ENCODE measurements at places on chromosomes 4 and X.

DNA sequence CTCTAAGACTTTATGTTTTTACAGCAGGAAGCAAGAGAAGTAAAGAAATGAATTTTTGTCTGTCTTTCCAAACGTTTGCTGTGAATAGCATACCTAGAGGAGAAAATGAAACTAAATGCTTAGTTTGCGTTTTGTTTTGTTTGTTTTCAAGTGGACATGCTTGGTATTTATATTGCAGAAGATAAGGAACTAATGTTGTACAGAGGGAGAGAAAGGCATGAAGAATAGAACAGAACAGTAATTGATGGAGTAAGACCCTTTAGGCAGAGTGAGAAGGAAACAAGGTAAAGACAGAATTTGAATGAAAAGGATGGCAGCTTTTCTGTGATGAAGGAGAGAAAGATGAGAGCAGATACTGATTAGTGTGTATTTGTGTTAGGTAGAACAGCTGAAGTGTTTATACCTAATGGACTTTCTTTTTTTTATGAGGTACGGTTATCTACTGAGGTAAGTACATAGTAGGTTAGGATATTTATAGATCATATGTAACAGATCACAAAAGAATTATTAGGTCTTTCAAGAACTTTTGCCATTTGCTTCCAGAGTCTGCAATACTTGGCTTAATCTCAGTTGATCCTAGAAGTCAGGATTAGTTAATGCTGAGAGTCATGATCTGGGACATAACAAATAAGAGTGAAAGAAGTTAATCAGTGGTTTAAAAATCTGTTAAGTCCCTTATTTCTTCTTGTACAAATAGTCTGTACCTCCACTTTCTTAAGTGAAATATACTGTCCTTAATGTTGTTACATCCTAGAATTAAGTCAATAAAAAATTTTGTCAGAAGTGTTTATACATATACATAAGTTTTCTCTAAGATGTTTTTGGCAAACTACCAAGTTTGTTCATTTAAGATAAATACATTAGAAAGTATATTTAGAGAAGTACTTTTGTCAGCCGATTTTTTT is 36.8 kb downstream of the FABP2 start:
- no peak for DNase-seq

GRCh38 chrX:150032742-150033141 is 94.5 kb upstream of the EOLA2 start:
- DNase-seq: no peak

DNA sequence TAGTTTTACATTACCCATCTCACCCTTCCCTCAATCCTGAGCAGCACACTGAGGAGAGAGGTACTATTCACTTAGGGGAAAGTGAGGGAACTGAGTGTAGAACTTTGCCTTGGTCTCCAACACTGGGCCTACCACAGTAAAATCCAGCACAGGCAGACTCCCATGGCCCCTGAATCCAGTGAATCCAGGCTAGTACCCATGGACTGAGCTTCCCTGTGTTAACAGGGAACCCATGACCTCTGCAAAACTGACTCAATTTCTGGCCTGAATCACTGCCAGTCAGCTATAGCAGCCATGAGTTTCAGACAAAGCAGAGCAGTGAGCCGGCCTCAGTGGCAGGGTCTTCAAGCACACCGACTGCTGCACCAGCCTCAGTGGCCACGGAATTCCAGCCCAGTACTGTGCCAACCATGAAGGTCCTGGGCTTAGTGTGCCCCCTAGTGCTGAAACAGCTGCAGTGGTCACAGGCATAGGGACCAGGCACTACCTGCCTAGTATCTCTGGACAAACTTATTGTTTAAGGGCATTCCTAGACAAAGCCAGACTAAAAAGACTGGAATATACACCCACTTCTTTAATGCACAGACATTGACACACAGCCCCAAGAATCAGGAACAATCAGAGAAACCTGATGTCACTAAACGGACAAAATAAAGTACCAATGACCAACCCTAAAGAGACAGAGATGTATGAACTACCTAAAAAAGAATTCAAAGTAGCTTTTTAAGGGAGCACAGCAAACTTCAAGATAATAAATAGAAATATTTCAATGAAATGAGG is 127.4 kb upstream of the RPL34 start:
- DNase-seq: no peak

DNA sequence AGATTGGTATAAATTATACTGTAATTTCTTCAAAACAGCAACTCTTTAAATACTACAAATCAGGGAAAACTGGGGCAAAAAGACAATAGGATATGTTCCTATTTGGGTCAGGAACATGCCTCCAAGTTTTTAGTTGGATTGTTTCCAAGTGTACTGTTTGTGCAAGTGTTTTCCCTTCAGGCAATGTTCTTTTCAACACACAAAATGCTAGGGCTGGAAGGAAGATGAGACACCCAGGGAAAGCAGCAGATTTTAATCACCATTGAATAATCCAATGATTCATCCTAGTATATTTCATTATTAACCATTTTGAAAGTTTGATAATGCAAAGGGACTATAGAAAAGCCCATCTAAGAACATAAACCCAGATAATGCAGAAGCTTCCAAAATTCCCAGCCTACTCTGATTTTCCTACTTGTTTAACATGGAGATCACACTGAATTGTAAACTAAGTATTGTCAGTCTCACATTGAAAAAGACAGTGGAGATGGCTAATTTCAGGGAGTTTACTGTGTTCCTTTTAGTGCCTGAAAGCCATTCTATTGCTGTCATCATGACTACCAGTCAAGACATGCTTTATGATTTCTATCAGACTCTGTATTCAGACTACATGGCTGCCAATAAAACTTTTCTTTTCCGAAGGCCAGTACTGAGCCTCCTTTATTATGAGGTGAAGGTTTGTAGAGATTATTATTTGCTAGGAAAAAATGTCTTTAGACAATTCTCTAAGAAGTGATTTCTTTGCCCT is 38.6 kb downstream of the COL4A6 start:
- DNase-seq: no peak

- no peak for DNase-seq
Observed at GRCh38 chrX:108090491-108091263, 665 bp downstream of the PSMD10 start.

GRCh38 chr4:147546349-147546748 is 65.5 kb downstream of the EDNRA start:
- DNase-seq: no peak

DNA sequence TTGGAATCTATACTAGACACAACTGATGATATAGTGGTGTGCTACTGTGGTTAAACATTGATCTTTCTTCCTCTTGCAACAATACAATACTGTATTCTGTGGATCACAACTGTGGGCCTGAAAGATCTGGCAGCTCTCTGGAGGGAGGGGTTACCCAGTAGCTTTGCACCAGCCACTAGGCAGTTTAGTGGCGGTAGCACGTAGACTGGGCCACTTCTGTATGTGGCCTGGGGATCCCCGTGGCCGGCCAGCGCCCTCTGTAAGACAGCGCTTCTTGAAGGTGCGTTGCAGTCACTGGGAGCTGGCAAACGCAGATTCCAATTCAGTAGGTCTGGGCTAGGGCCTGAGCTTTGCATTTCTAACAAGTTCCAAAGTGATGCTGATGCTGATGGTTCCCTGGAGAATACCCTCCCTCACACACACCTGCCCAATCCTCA is 168.6 kb downstream of the MGST2 start:
- no peak for DNase-seq

- no peak for DNase-seq
Observed at GRCh38 chr4:76206222-76206942, 7.2 kb downstream of the SCARB2 start.

DNA sequence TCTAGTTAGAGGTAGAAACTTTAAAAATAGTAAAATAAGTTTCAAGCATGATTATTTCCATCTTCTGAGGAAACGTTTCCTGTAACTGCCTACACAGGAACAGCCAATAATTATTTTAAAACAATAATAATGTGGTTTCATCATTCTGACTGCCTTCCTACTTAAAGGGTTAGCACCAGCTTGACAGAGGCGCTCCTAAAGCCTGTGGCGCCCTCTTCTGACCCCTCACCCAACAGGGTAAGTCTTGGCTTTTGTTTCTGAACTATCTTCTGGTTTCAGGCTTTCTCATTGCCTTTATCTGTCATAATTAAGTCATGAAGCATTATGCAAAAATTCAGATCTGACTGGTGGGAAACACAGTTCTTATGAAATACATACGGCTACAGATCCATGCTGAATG is 96.7 kb downstream of the ITM2A start:
- peak; percentile 29 for DNase-seq

DNA sequence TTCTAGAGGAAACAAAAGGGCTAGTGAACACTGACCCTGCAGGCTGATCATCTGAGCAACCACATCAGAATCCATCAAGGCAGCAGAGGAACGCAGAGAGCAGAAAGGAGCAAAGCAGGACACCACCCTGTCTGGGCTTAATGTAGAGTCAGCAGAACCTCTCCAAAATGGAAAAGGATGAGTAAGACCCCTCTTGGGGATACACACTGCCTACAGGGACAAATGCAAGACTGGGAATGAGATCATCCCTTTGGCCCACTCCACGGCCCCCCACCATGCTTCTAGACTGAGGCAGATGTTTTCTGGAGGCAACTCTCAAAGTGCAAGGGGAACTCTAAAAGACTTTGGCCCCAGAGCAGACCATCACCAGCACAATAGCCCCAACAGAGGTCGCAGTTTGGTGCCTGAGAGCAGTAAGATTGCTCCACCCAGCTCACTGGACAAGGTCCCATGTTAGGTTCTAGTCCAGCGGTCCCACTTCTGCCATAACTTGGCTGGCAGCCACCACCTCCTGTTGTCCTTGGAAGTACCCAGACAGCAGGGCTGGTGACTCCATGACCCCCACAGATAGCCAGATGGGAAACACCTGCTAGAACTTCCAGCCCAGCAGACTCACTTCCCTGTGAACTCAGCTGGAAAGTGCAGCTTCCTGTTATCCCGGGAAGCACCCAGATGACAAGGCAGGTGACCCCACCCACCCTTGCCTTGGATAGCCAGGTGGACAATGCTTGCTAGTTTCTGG is 372.7 kb downstream of the INPP4B start:
- DNase-seq: no peak

GRCh38 chrX:643241-643595 is 12.6 kb downstream of the SHOX start:
- no peak for DNase-seq

GRCh38 chrX:49816435-49816834 is 12.7 kb upstream of the PAGE4 start:
- DNase-seq: no peak

GRCh38 chrX:103615781-103616371 is 8.1 kb downstream of the TCEAL3 start:
- no peak for DNase-seq

DNA sequence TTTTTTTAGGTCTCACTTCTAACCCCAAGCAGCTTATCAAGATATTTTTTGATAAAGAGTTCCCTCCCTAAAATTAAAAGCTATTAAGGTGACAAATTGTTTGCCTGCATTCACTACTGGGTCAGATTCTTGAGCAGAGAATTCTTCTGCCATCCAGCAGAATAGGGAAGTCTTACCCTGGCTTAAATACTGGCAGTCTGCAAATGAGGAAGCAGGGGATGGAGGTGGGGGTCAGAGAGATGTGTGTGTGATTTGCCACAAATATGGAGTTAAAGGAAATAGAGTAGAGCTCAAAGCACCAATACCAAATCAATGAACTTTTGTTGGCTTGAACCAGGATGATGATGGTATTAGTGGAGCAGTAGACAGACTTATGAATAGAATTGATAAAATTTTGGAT is 122.2 kb downstream of the ANXA5 start:
- no peak for DNase-seq

DNA sequence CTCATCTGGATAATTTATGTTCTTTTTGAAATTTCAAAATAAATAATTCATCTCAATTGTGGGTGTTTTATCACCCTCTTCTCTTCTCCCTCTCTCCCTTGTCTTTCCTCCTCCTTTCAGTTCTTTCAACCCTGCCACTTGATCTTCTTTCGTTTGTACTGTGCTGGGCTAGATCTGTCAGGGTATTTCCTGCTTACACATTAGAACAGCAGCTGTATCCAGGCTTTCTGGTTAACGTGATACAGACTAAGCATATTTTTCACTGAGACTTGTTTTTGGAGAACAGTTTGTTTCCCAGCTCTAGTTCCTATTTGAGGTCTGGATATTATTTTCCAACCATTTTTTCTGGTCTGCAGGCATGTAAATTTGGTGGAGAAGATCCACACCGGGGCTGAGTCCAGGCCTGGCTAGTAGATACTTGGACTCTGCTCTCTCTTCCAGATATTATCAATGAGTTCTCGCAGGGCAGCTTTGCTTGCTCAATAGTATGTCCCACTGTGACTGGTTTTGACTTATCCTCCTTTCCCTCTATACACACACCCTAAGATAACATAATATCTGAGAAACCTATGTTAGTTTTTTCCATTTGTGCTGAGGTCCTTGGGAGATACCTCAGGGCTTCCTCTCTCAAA is 1310.7 kb upstream of the TENM3 start:
- no peak for DNase-seq

DNA sequence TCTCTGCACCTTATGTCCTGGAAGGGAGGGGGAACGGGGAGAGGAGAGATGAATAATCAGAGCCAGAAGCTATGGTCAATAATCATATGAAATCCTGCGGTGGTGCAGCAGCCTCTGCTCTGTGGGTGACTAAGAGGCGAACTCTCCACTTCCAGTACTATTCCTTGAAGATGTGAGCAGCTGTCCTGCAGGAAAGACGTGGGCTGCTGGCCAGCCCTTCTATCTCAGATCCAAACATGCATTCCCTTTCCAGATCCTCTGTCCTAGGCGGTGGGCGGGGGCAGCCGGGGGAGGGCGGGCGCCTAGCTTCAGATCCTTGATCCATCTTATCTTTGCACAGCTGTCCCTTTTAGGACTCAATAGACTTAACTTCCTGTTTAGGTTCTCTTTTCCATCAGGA is 34.5 kb downstream of the SPINK2 start:
- DNase-seq: no peak

GRCh38 chr4:55635741-55636655 is at the start of gene NMU:
Gene NMU (minus strand): TSS chr4:55636298. CDS start chr4:55636192, 106 bp downstream.
- DNase-seq: no peak

- DNase-seq: no peak
Observed at GRCh38 chr4:74223801-74224200, 65.9 kb downstream of the MTHFD2L start.

GRCh38 chr4:56435140-56435926 is at the start of gene PPAT:
Gene PPAT (minus strand): TSS chr4:56435615. CDS start chr4:56435477, 138 bp downstream.
- DNase-seq: peak; percentile 97

DNA sequence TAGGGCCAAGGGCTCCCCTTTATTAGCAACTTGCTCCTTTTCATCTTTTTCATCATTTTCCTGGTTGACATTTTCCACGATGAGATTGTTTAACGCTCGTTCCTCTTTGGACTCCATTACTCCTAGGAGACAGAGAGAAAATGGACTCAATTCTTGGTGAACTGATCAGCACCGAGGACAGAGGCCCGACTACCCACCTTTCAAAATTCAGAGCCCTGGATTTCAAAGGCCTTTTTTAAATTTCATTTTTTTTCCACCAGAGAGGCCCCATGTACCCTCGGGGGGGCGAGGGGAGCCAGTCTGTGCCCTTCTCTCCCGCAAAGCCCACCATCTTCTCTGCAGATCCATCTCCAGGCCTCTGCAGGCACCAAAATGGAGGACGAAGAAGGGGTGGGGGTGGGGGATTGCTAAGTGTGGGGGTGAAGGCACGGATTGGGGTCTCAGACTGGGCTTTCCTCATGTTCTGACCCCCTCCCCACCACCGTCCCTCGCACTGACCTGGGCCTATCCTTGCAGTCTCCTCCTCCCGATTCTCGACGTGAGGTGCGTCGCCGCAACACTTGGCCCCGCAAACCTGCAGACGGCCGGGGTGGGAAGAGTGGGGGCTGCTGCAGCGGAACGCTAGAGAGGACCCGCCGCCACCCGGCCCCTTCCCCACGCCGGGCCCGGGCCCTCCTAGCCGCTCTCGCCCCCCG is 783 bp downstream of the BEX2 start:
- DNase-seq: no peak
